ENCODE measurements at places on chromosomes 7 and 10.

- DNase-seq, result no peak
These were observed 263.7 kb upstream of the PPP2R2D start for GRCh38 chr10:131636841-131637724.

DNA sequence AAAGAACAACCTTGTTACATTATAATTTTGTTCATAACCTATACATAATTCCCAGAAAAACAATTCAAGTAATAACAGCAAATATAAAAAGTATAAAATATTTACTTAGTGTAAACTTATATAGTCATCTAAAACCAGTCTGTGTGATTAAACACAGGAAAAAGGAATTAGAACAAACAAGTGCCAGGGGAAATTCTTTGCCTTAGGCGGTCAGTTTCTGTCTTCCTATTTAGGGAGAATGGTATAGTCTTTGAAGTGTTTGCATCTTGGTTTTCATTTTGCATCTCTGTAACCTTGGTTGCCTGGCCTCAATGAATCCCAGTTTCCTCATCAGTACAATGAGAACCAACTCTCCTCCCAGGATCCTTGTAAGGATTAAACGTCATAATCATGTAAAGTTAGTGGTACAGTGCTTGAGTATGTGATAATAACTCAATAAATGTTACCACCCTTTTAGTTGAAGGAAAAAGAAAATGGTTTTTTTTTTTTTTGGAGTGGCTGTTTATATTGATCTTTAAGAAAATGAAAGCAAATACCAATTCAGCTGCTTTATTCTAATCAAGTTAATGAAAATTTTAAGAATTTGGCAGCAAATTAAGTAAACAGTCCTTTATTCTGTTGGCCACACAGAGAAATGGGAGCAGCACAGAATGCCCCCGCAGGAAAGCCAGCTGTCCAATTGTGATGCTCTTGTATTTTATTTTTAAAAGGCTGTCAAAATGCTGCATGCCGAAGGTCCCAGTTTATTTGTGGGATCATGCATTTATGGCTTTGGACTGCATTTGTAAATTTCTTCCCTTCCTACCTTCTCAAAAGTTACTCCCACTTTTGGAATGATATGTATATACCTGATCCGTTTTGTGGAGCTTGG, 61.8 kb downstream of the SHH start:
- DNase-seq, result no peak

DNA sequence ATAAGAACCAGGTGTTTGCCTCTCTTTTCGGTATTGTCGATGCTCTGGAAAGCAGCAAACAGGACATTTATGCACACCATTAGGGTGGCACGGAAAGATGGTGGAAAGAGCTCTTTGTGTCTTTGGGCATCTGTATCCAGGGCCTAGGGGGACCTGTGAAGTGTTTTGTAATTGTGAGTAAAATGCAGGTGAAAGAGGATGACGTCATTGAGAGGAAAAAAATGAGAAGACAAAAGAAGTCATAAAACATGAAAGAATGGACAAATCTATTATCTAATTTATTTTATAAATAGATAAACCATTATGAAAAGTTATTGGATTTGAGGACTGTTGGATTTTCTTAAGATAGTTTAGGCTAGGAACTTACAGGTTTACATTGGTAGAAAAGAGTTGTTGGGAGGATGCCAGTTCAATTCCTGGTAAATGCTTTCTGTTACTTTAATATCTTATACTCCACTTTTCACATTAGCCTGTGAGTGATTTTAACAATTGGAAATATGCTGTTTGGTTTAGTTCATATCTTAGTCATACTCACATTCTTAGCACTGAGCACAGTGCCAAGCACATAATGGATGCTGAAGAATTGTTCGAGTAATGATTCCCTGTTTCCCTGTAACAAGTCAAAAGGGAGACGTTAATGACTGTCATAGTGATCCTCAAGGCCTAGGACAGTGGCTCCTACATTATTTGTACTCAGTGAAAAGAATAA, 62.6 kb downstream of the EXOC4 start:
- DNase-seq, result no peak

GRCh38 chr7:2275101-2275500, 33.1 kb downstream of the NUDT1 start:
- no peak for DNase-seq

GRCh38 chr10:124955243-124955642, 13.3 kb downstream of the ZRANB1 start:
- DNase-seq, result no peak

GRCh38 chr10:120051671-120052070, 159.1 kb downstream of the SEC23IP start:
- no peak for DNase-seq

- no peak for DNase-seq
These were observed 558 bp downstream of the TCTN3 start for GRCh38 chr10:95693071-95693667.

- no peak for DNase-seq
These were observed 31.9 kb downstream of the RPS24 start for GRCh38 chr10:78065611-78066010.

DNA sequence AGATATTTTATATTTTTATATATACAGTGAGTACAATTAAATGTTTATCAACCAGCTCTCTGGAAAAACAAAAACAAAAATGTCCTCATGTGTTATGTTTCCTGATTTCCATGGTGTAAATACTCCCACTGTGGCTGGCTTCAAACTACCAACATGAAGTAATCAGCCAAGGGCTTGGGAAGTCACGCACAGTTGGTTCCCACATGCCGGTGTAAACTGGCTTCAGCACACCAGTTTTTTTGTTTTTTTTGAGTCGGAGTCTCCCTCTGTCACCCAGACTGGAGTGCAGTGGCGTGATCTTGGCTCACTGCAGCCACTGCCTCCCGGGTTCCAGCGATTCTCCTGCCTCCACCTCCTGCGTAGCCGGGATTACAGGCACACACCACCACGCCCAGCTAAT, 11.8 kb downstream of the OSBPL3 start:
- DNase-seq, result no peak

DNA sequence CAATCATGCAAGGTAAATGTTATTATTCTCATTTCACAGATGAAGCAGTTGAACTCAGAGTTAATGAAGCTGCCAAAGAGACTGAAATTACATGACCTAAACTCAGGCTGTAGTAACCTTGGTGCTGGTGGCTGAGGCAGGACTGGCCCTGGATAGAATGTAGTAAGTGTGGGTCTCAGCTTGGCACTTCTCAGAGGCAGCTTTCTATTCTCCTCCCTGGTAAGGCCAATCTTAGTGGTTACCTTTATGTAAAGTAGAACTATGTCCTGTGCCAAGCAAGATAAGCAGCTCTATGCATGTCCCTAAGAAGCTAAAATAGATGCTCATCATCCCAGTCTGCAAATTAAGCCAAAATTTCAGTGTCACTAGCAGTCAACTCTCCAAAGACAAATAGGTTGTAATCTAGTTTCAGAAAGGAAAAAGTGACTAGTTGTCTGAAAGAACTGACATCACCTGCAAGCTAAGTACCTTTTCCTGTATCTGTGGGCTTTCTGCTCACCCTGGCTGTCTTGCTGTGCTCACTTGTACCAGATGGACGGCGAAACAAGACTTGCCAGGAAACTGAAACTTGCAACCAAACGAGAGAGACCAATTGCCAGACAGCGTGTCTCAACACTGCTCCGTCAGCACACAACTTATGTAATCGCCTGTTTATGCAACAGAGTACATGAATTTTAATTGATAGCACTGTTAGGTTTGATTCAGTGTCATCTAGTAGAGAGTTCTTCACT, 43.7 kb downstream of the CH25H start:
- no peak for DNase-seq

GRCh38 chr7:15471669-15471950, 90.2 kb downstream of the AGMO start:
- DNase-seq, result no peak

DNA sequence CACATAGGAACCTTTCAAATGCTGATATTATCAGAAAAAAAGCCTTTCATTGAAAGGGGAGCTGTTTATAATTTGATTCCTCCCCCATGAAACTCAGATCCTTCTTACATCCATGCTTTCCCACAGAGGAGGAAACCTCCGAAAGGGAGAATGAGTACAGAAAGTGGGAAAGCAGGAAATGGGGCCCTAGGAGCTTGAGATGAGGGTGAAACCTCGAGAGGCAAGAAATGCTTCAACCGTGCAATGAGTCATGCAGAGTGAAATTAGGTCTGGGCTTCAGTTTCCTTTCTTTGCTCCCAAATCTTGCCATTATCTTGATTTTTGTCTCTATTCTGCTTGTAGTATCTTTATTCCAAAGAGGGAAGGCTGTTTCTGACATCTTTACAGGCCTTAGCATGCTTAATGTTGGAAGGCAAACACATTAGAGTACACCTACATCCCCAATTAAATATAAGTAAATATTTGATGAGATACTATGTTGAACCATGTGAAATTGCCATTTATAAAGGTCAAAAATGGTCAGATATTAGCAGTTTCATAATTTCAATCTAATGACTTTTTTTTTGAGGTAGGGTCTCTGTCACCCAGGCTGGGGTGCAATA, 79.1 kb downstream of the NAMPT start:
- no peak for DNase-seq

- no peak for DNase-seq
These were observed 7.0 kb downstream of the MXI1 start for GRCh38 chr10:110214371-110214826.

GRCh38 chr10:48931188-48931587, 8.5 kb downstream of the LRRC18 start:
- no peak for DNase-seq

DNA sequence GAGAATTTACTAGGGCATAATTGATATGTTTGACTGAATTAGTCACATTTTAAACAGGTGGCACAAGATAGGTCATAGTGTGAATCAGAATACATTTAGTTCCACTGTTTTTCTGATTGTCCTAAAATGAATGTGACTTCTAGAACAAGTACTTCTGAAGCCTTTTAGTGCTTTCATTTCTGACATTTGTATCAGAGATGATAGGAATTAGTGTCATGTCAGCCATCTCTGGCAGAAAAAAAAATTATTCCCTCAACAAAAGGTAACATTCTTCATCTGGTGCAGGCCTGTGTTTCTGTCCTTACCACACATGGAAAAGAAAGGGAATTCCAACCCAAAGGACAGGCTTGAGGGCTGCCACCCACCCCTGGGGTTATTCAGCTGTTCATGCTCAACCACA, 21.3 kb downstream of the GRM8 start:
- no peak for DNase-seq

DNA sequence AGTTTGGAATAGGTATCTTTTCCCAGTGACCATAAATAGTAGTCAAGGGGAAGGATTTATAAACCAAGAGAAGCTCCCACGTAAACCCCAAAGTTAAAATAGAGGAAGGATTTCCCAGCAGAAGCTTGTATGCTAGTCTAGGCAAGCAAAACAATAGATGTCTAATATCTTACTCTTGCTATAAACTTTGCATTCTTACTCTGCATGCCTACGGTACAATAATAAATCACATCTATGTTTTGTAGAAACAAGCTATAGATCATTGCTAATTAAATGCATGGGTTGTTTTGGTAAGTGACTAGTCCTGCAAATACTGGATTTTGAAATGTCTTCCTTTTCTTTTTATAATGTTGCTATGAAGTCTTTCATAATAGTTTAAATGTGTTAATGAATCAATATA, 585.5 kb downstream of the INHBA start:
- no peak for DNase-seq

GRCh38 chr7:44284881-44285541, 40.4 kb downstream of the CAMK2B start:
- DNase-seq, result no peak

DNA sequence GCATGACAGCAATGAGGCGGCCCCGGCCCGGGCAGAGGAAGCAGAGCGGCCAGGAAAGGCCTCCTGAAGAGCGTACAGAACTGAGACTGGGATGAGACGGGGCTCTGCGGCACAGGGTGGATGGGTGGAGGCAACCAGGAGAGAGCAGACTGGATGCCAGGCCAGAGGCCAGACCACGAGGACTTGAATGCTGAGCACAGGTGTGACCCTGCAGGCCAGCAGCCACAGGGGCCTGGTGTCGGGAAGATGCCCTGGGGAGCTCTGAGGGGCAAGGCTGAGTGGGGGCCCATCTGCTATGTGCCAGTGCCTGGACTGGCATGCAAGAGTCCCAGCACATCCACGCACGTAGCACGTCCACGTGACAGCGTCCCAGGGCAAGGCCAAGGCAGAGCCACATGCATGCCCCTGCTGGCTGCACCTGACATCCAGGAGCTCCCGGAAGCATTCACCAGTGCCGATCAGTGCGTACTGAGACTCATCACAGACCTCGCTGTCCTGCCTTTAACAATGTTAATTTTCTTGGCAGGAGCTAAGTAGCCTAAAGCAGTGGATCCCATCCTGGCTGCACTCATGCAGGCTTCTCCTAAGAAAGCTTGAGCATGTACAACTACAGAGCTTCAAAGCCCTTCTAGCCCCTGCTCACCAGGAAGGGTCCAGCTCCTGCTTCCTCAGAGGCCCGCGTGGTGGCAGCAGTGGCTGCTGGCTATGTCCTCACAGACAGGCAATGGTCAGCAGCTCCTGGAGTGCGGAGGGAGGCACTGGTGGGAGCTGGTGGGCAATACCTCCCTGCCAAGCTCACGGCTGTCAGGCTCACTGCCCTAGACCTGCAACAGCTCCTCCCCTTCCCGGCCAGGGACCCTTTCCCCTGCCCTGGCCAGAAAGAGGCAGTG, 18.0 kb downstream of the GRID1 start:
- no peak for DNase-seq

DNA sequence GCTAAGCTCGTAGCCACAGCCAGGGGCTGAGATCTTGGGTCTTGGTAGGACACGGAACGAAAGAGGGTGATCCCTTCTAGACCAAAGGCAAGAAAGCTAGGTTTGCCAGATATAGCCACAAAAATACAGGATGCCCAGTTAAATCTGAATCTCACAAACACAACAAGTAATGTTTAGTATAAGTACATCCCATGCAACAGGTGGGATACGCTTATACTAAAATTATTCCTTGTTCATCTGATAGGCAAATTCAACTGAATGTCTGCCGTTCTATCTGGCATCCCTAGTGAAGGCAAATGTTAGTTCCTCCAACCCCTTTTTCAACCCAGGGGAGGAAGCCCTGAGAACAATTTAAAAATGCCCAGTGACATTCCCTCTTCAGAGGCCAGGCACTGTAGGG, 131.1 kb upstream of the MGMT start:
- no peak for DNase-seq

GRCh38 chr10:110510086-110510485, 12.4 kb downstream of the DUSP5 start:
- DNase-seq, result no peak

GRCh38 chr7:100372256-100372655, 1.0 kb upstream of the PILRA start:
- no peak for DNase-seq

Measured in NCI-H1048 (cell line).